ENCODE measurements at places on chromosomes 5 and 9.

DNA sequence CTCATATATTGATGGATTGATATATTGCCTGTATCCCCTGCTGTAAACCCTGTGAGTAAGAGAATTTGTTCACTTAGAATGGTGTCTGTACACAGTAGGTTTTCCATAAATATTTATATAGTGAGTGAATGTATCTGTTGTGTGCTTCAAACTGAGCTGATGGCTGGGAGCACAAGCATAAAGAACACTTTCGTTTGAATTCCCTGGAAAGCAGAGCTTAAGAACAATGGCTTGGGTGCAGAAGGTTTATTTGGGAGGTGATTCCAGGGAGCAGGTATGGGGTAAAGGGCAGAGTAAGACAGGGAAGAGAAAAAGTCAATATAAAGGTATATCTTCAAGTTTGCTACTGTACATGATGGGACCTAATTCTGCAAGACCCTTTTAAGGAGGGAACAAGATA lies 190.9 kb upstream of the TRIM32 start:
- DNase-seq = no peak

DNA sequence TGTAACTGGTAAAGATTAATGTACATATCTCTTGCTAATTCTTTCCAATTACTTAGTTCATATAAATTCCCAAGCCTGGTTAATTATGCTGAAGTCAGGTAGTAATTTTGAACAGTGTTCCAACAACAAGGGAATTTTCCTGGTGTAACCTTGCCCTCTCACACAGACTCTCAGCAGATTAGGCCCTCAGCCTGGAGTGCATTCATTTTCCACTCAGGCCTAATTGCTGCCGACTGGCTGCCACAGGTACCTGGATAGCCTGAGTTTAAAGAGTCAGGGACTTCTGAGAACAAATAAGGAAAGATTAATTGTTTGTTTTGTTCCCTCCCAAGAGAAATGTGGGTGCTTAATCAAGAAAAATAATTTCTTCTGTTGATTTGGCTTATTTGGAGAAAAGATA lies 71.4 kb downstream of the PPIC start:
- no peak for DNase-seq

DNA sequence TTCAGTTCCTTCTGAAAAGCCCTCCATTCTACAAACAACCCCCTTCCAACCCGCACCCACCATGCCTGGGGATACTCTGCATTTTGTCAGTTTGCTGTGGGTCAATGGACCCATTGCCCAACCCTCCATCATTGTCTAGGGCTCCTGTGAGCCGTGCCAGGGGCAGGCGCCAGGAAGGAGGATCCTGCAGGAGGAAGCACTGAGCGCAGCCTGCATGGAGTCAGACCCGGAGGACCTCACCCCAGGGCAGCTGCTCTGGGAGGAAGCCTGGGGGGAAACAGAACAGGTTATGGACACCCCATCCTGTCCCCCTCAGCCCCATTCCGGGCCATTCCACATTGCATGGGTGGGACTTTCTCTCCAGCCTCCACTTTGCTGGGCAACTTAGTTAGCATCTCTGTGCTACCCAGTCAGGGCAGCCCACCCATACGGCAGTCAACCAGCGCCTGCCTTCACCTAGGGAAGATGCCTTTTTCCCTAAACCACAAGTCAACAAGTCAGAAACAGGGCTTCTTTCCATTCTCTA lies 48.6 kb upstream of the VDAC1 start:
- no peak for DNase-seq

DNA sequence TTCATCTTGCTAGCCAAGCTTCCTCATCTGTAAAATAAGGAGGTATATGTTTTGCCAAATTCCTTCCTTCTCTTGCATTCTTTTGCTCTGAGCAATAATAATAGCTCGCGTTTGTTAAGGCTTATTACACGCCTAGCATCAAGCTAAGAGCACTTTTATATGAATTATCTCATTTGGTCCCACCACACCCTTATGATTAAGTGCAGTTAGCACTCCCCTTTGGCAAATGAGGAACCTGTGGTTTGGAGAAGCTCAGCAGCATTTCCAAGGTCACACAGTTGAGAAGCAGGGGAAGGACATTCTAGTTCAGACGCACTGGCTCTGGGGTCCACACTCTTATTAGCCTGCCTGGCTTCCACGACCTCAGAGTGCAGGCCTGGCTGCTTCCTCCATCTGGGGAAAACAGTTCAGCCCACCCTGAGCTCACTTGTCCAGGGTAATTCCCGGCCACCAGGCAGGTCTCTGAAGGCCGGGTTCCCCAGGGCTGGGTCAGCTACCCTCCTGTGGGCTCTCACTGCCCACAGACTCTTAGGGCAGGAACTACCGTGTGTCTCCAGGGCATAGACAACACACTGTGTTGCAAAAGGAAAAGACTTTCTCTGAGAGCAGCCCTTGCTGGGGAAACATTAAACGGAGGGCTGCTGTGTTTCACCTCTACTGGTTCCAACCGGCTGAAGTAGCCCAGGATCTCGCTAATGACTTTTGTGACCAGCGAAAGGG lies 9.9 kb upstream of the FBP1 start:
- peak; percentile 29 for DNase-seq

- DNase-seq = peak; percentile 53
Observed at GRCh38 chr9:95341293-95341962, 23.9 kb upstream of the FANCC start.

DNA sequence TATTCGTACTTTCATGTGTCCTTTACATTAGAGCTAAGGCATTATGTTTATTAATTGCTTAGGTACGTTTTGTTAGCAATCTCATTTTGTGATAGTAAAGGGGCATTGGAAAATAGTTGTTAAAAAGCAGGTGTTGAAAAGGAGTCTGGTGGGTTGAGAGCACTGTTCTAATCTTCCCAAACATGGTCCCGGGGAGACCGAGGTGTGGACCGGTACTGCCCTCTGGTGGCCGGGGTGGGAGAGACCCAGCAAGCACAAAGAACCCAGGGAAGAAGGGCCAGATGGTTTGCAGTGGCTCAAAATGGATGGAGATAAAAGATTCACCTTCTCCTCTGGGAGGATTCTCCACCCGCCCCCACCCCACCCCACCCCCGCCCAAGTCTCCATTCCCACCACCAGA lies 26.1 kb downstream of the IDNK start:
- DNase-seq = peak; percentile 50

GRCh38 chr9:130140706-130141105 lies 31.5 kb upstream of the NCS1 start:
- no peak for DNase-seq

DNA sequence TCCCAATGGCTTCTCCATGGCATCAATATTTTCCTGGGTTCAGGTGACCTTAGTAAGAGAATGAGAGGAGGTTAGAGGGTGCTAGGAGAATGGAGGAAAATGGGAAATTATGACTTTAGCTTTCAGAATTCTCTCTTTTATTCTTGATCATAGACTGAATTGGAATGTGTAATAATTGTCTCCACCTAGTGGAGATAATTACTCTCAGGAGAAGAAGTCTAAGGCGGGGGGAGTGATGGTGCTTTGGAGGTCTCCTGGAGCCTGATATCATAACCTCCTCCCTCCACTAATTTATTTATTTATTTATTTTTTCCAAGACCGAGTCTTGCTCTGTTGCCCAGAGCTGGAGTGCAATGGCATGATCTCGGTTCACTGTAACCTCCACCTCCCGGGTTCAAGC lies 221.3 kb downstream of the GRIA1 start:
- peak; percentile 10 for DNase-seq

Data from fibroblast of villous mesenchyme (primary cell).